ENCODE measurements at places on chromosomes 3 and 15.

- DNase-seq: no peak
Measured at GRCh38 chr3:9817436-9817835, 7.4 kb downstream of the TTLL3 start.

DNA sequence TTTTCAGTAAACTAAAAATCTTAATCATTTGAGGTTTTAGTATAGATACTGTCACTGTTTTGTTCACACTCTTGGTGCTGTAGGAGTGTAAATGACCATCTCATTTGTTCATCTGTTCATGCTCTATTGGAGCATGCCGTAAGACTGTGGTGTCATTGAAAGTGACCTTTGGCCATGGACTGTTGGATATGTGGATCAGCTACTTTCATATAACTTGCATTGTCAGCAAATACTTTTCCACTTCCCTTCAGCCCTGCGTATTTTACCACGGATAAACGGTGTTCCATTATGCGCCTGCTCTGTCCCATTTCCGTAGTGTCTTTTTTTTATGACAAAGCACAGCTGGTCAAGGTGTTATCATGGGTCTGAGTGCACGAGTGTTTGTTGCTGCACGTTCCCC is 32.6 kb upstream of the SENP5 start:
- no peak for DNase-seq

DNA sequence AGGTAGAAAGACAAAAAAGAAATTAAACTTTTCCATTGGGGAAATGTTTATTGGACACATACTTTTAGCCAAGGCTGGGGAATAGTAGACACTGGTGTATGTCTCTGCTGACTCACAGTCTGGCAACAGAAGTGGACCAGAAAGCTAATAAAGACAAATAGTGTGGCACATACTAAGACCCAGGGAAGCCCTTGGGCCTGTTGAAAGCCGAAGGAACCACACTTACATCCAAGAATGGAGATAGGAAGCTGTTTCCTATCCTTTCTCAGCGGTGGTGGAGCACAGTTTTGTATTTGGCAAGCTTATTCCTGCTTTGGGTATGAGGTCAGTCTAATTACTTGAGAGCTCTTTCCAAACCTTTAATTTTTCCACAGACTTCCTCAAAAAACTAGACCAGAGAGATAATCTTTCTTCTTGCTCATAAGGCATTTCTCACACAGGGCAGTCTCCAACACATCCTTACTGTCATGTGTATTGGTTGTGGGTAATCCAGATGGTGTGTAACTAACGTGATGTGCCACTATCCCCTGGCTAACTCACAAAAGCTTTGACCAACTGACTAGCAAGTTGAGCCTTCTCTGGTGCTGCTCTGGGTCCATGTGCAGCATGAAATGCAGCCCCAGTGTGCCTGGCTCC is 279.1 kb upstream of the IGF1R start:
- no peak for DNase-seq

- no peak for DNase-seq
Measured at GRCh38 chr3:118980832-118981231, 53.8 kb downstream of the IGSF11 start.

- DNase-seq: no peak
Measured at GRCh38 chr3:117801912-117802239, 1092.3 kb downstream of the TUSC7 start.

DNA sequence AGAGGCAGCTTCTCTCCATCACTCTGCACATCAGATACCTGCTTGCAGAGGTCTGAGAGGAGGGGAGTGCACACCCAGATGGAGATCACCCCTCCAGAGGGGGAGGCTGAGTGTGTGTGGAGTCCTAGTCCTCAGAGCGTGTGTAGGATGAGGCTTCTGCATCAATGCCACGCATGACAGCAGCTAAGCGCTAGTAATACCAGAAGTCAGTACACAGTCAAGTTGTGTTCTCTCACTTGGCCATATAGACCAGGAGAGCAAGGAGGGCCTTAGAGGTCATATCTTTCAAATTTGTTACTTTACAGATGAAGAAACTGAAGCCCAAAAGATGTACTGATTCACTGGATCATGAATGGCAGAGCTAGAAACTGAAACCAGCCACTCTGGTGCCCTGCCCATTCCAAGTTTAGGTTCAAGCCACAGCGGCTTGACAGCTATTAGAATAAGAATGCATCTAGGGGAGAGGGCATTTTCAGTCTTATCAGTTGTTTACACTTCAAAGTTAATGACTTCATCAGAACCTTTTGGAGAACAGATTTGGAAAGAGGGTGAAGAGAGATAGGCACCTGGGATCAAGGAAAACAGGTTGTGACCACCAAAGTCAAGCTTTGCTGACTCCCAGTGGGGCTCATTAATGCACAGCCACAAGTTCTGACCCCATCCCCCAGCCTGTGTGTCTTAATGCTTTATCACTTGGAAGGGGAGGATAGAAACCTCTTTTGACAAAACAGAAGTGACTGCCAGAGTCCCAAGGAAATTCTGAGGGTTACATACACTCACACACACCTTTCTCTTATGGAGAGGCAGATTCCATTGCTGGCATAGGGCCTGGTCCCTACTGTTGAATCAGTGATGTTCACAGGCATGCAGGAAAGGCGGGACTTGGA is 310.3 kb downstream of the CHST2 start:
- no peak for DNase-seq

DNA sequence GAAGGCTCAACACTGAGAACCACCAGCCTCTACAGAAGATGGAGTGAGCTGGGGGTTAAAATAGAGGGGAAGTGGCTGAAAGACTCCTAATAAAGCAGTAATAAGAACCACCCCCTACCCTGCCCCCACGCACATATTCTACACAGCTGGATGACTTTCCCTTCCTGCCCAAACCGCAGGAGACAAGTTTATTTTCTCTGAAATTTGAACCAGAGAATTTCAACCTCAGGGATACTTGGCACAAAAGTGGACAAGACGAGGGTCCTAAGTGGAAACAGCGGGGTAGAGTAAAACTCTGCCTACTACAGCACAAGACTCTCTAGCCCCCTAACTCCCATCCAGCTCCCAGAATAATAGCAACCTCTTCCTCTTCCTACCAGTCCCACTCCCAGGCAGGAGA is 28.4 kb downstream of the USF3 start:
- no peak for DNase-seq

DNA sequence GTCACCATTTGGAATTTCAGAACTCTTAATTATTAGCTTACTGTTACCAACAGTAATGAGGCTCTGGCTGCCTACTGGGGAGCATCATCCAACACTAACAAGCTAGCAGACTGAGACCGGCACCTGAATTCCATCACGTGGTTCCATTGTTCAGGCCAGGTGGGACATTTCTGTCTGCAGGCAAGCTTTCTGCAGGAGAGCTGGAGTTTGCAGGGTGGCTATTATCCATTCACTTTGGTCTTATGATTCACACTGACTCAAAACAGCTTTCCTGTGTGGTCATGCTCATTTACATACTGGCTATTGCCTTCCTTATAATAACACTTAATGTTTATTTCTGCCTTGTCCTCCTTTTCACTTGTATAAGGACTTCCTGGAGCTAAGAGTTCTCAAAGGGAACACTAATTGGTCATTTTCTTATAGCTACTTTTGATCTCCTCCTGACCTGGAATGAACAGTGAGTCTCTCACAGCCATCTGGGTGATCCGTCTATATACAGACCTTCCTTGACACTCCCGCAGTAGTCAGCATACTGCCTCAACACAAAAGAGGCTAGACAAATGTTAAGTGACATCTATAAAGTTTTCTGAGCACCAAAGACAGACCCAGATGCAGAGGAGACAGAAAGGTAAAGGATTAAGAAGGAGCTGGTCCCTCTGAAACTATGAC is 695.4 kb downstream of the FHIT start:
- DNase-seq: no peak

DNA sequence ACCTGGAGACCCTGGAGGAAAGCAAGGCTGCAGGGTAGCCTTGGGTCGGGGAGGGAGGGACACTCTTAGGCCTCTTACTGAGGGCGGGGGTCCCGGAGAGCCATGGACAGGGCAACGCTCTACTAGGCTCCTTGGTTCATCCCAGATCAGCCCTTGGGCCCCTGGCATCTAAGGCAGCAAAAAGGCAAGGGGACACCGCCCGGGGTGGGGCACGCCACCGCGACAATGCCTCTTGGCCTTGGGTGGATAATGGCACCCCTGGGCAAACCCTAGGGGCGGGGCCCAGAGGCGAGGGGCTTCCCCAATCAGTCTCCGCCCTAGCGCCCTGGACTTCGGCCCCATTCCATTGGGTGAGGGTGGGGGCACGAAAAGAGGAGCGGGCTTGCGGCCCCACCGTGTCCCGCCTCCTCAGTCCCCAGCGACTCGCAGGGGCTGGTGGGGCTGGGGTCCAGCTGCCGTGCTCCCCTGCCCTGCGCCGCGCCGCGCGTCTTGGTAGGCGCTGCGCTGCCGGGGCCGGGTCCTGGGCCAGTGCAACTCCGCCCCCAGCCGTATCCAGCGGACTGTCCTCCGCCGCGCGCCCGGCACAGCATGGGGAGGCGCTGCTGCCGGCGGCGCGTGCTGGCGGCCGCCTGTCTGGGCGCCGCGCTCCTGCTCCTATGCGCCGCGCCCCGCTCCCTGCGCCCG is at the start of gene CHST13:
Gene CHST13, plus strand, starts transcription at position 411 of the 684 bp plus-strand sequence. Its CDS starts 178 bp downstream, at position 589.
- no peak for DNase-seq

DNA sequence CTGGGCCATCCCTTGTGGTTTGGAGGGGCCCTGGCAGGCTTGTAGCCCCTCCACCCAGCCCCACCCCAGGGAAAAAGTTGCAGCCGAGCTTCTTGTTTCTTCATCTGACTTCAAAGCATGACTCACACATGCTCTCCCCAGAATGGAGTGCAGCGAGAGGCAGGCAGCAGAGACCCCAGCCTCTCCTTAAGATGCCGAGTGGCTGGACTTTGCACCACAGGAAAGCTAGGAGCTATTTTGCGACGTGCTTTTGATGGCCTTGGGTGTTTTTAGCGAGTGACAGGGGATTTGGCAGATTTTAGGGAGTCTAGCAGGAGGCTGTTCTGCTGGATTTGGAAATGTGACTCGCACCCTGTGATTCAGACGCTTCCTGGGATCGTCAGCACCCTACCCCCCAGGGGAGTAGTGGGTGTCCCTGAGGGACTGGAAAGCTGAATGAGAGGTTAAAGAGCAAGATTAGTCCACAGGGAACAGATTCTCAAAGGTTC is 14.2 kb downstream of the BAHD1 start:
- DNase-seq: no peak

GRCh38 chr15:42139596-42139995 is 16.8 kb downstream of the PLA2G4F start:
- no peak for DNase-seq

DNA sequence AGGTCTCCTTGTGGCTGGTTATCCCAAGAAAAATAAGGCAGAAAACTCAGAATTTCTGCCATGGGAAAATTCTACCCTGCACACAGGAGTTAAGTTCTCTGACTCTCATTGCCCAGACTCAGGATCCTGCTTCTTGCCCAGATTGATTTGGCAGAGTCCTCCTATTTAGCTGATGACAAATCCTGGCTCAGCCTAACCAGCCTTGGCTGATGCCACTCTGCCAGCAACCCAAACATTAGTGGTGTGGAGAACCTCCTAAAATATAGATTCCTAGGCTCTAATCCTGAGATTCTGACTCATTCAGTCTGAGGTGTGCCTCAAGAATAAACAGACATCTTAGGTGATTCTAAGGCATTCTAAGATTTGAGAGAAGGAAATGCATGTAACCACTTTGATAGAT is 60.5 kb upstream of the ACTC1 start:
- no peak for DNase-seq

DNA sequence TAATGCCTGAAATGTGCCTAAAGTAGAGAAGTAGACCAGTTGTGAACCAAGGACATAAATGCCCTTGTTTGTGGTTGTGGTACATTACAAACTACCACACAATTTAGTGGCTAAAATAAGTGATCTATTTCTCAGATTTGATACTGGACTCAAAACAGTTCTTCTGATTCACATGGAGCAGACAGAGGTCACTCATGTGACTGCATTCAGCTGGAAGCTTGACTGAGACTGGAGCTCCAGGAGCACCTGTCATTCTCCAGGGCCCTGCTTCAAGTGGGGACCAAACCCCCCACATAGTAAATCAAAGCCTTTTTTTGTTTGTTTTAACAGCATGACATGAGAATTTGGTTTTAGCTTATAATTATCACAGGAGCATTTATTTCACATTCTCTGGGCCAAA is 301.2 kb downstream of the OXSM start:
- DNase-seq: no peak

DNA sequence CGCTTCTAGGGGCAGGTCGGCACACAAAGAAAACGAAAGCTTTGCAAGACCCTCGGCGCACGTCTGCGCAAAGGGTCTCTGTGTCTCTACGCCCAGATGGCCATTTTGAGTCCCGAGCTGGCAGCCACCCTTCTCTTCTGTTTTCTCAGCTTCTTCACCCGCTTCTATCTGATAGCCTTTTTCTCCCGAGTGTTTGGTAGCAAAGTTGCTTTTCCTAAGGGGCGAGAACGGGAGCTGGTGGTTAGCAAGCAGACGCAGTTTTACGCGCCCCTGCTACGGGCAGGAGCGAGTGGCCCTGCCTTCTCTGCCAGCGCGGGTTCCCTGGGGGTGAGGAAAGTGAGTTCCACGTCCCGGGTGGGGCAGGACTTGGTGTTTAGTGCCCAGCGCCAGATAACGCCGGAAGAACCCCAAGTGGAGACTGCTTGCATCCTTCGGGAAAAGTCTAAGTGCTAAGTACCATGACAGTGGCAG is 2.9 kb upstream of the MKRN2 start:
- no peak for DNase-seq

DNA sequence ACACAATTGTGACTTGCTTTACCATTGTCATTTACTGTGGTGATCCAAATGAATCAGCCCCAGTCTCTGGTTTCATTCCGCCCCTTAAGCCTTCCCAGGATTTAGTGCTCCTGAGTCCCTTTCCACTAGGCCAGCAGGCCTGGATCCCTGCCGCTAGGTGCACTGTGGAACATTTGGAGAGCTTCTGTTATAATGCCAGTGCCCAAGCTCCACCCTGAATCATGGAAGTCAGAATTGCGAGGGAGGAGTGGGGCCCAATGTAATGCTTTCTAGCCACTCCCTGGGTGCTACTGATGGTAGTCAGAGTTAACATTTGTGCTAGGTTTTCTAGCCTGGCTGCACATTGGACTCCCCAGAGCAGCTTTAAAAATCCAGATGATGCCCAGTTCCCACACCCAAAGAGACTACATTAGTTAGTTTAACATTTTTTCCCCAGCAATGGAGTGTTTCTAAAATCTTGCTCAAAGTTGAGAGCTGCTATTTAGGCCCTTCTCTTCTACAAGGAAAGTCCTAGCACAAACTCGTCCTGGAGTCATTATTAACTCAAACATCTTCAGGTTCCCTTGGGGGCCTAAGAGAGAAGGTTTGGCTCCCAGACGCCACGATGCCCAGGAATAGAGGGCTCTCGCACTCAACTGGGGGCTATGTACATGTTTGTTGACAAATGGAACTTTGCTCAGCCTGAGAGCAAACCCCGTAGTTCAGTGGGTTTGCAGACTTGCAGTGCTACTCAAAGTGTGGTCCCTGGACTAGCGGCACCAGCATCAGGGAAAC is 366.7 kb upstream of the PROK2 start:
- DNase-seq: no peak

DNA sequence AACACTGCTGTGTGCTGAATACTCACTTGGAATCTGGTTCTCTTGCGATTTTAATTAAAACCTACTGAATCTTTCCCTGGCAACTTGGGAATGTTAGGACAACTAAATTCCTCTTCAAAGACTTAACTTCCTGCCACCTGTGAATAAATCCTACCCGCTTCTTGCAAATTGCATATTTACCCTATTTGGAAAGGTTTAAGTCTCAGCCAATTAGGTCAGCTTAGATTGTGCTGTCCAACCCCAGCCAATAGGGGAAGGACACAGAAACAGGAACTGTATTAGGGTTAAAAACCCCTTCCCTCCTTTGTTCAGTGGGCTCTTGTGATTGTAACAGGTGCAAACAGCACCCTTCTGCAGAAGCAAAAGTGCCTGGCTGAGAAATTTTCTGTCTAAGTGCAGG is 38.6 kb upstream of the FSTL1 start:
- no peak for DNase-seq

GRCh38 chr3:142168514-142168913 is 19.2 kb upstream of the TFDP2 start:
- DNase-seq: no peak

All from activated T-cell treated with anti-CD3 and anti-CD28 coated beads for 24 hours (primary cell).